OCI-M1 (cell line): ENCODE measurements at places on chromosomes 2 and 18.
A peak's percentile ranks its signal among the peaks of the same experiment; 100 is the strongest.

DNA sequence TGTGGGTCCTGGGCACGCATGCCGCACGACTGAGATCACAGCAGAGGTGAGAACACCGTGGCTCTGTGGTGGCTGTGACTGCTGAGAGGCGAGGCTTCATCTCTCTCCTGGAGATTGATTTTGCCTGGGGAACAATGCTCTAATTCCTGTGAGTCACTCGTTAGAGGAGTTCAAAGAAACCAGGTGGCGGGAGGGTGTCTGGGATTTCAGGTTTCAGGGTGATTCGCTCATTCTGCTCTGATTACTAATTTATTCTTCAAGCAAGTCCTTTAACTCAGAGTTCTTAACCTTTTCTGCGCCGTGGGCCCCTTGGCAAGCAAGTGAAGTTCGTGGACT, 56.3 kb downstream of the GLI2 start:
- DNase-seq = no peak

DNA sequence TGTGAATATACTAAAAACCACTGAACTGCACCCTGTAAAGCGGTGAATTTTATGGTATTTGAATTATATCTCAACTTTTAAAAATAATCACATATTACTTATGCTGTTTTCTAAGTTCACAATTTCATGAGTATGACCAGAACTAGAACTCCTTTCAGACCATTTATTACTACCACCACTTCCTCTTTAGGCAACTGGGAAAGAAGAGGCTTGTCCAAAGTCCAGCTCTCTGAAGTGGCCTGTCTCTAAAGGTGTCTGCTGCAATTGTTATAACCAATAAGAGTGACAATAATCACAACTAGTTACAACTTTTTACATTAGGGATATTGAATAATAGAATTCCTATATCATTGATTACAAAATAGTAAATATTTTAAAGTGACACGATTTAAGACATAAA, 267.9 kb upstream of the PIK3C3 start:
- DNase-seq = peak; percentile 23

DNA sequence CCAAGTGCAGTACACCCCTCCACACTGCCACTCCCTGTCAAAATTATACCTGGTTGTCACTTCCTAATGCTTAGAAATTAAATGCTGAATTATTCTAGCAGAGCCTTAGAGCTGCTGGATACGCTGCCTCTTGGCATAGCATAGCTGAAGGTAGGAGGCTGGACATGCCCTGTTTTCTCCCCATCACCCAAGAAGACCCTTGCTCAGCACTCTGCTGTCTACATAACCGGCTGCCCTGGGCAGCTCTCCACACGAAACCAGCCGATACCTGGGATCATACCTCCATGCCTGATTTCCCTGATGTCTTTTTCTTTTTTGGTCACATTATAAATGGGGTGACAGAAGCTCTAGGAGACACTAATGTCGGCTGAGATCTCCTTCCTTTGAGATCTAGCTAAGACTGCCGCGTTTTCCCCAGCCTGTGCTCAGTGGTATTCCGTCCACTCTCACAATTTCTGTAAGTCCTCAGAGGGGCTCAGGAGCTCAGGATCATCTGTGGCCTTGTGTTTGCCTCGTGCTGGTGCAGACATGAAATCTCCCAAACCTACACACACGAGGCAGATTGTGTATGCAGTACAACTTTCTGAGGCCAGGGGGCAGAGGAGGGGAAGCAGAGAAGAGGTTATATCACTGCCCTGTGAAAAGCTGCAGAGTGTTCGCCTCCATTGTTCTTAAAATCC, 13.5 kb upstream of the ZAP70 start:
- peak; percentile 80 for DNase-seq

GRCh38 chr2:25763575-25763974, 90.2 kb upstream of the DTNB start:
- DNase-seq = no peak

- DNase-seq = no peak
These were observed 128.7 kb downstream of the EIPR1 start for GRCh38 chr2:3248754-3249475.

GRCh38 chr2:173149491-173149890, 73.8 kb downstream of the MAP3K20 start:
- no peak for DNase-seq

DNA sequence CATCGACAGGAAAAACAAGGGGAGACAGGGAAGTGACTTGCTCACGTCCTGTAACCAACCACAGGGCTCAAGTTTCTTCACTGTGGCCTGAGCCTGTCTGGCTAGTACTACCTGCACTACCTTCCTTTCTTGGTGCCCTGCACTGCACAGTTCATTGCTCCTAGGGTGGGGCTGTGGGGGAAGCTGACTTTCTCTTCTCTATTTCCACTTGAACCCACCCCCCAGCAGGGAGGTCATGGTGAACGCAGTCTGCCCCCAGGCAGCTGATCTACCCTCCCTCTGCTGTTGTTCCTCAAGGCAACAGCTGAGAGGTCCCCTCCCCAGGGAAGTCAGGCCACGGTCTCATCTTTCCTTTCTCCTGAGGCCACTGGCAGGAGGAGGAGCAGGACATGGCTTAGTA, 532.1 kb downstream of the SOX11 start:
- no peak for DNase-seq

DNA sequence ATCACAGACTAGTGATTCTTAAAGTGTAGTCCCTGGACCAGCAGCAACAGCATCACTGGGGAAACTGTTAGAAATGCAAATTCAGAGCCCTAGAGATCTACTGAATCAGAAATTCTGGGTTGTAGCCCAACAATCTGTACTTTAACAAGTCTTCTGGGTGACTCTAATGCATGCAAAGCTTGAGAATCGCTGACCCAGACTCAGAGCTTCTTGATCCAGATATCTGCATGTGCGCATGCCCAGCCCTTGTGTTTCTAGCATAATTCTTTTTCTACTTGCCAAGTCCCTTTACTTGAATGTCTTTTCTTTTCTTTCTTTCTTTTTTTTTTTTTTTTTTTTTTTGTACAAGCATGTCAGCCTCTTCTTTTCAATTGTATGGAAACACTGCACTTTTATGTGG, 60.4 kb downstream of the FIGN start:
- DNase-seq = no peak

- peak; percentile 15 for DNase-seq
These were observed 164.3 kb downstream of the NEDD4L start for GRCh38 chr18:58208207-58208932.

GRCh38 chr2:174338671-174339560, 4.2 kb downstream of the SP9 start:
- DNase-seq = peak; percentile 13
